ENCODE measurements at places on chromosomes 5 and 9.

- peak; percentile 72 for DNase-seq
Measured at GRCh38 chr5:97182571-97183099, 412 bp downstream of the RIOK2 start.

DNA sequence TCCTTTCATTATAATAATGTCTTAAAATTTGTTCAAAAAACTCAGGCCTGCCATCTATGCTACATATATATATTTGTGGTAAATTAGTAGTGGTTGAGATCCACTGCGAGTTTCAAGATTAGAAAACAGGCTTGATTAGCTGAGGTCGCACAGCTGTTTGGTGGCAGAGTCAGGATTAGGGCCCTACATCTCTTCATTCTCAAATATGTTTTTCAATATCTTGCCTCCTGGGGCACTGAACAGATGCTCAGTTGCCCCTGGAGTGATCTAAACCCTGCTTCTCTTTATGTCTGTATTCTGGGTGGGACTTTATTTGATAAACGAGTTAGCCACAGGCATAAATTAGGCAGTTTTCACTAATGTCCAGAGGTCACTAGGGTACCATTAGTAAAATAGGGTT is 27.8 kb upstream of the CEP120 start:
- no peak for DNase-seq

DNA sequence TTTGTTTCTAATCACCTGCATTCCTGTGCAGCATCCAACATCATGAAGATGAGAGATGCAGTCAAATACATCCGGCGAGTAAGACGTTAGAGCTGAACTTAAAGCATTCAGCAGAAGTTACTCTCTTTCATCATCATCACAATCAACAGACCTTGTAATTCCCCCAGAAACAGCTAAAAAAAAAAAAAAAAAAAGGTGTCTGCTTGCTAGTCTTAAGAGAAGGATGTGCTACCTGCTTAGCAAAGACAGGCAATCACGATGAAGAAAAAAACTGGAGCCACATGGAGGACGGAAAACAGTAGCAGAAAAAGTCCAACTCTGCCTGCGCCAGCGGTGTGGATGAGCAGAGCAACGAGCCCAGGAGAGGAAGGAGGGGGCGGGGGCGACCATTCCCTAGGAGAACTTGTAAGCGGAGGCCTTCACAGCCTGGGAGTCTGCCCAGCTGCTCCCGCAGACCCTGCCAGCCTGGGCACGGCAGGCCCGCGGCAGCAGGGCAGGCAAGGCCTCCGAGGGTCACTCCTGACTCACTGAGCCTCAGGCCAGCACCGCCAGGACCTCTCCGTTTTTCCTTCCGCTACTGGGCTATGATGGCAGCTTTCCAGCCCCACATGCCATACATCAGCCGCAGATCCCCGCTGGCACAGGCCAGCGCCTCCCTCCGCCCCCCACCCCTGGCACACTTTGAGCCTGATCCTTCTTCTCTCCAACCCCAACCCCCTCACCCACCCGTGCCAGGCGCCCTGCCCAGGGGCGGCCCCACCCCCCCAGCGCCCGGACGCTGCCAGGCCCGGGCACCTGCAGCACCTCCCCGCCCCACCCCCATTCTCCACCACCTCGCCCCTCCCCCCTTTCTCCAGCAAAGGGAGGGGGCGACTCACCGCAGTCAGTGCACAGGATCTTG is 1.4 kb downstream of the NRG2 start:
- peak; percentile 80 for DNase-seq

DNA sequence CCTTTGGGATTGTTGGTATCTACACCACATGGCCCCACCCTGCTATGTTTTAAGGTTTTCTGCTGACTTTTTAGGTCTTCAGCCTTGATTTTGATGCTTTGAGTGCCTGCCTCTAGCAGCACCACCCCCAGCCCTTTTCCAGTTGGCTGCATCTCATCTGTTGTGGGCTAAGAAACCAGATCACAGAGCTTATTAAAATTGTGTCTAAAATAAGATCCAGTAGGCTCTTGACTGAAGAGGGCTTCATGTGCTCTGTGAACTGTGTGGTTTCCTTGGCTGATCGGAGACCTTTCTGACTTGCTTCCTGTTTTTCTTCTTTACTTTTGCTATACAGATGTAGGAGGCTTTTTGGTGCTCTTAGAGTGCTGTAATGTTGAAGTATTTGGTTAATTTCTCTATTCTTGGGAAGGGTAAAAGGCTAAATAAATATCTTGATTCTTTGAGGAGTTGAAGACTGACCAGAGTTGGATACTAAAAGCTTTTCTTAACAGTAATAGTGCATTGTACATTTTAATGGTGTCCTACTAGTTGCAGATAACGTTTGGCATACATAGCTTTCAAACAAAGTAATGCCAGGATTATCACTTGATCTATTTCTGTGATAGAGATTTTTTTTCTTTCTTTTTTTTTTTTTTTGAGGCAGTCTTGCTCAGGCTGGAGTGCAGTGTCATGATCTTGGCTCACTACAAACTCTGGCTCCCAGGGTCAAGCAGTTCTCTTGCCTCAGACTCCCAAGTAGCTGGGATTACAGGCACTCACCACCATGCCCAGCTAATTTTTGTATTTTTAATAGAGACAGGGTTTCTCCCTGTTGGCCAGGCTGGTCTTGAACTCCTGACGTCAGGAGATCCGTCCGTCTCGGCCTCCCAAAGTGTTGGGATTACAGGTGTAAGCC is 4.5 kb downstream of the UBE2D2 start:
- DNase-seq = peak; percentile 48

DNA sequence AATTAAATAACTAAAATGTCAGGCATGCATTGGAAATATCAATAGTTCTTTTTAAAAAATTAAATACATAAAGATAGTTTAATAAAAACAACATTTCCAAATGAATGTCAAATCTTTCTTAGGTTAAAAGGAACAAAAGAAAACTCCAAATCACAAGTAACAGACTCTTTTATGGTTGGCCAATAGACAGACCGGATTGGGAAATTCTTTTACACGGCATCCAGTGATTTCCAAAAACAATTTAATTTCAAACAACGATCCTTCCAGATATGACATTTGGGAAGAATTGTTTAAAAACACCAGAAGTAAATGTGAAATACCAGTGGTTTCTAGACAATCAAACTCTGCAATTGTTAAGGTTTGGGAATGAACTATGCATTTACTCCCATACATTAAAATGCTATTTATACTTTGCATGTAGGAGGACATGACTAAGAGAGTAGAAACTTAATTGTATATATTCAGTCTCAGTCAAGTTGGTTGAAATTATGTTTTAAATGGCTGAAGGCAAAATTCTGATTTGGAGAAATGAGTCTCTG is 32.8 kb downstream of the ZNF474 start:
- no peak for DNase-seq

- DNase-seq = peak; percentile 2
Measured at GRCh38 chr5:40871177-40871576, 30.0 kb downstream of the CARD6 start.

DNA sequence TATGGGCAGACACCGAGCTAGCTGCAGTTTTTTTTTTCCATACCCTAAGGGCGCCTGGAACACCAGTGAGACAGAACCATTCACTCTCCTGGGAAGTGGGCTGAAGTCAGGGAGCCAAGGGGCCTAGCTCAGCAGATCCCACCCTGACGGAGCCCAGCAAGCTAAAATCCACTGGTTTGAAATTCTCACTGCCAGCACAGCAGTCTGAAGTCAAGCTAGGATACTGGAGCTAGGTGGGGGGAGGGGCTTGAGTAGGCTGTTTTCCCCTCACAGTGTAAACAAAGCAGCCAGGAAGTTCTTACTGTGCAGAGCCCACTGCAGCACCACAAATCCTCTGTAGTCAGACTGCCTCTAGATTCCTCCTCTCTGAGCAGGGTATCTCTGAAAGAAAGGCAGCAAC is 151.7 kb upstream of the HCN1 start:
- DNase-seq = no peak

GRCh38 chr9:127293767-127294166 is 29.2 kb downstream of the GARNL3 start:
- DNase-seq = no peak

- no peak for DNase-seq
Measured at GRCh38 chr5:90843443-90843842, 284.8 kb downstream of the ADGRV1 start.

DNA sequence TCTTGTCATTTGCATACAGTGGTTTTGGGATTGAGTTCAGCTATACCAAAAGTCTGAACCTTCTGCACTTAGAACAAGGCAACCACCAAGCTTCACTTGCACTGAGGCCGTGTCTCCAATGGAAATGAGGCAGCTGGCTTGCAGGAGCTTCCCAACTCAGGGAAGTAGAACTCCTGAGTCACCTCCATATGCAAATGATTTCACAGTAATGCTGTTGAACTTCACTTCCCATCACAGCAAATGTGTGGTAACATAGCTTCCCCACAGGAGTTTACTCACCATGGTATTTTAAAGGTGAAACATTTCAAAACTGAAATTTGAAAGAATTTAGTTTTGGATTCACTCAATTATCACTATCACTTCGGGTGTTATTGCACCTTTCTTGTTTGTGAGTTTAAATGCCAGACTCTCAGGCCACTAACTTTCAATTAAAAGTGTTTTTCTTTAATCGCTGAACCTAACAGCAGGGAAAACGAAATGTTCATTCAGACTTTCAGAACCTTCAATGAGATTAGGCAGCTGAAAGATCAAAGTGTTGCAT is 9.0 kb downstream of the CD274 start:
- DNase-seq = peak; percentile 46

- no peak for DNase-seq
Measured at GRCh38 chr5:15450473-15450872, 49.5 kb upstream of the FBXL7 start.

DNA sequence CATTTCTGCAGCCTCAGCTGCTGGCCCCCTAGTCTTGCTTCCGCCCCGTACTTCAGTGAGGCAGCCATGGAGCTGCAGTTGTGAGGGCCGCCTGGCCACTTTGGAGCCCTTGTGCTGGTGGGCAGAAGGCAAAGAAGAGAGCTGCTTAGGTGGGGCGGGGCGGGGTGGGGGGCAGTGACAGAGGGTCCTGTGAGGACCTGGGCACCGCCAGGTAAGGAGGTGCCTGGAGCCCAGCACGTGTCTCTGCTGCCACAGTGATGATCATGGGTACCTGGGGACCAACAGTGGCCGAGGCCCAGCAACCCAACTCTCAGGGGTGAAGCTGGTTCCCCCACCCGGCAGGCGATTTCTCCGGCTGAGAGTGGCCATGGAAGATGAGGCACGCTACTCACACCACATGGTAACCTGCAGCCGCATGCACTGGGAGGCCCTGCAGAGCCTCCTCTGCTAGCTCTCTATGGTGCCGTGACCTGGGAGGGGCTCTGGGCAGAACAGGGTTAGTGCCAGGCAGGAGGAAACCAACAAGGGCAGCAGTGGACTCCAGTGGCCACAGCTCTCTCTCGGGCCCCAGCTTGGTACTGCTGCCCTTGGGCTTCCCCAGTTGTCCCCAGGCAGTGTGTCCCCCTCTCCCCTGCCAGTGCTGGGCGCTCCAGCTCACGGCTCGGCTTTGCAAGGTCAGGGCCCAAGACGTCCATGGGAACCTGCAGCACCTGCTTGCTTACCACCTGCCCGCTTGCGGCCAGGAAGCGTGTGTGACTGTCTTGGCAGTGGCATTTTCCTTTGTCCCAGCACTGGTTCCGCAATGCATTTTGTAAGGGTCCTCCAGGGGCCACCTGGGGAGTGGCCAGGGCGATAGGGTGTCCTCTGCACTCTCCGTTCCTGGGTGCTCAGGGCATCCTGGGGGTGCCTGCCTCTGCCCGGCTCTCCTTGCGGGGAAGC is 24.0 kb downstream of the NDUFS6 start:
- DNase-seq = no peak

- no peak for DNase-seq
Measured at GRCh38 chr9:126589349-126589748, 24.4 kb upstream of the LMX1B start.

- peak; percentile 36 for DNase-seq
Measured at GRCh38 chr5:78776637-78777036, 128.1 kb upstream of the LHFPL2 start.

DNA sequence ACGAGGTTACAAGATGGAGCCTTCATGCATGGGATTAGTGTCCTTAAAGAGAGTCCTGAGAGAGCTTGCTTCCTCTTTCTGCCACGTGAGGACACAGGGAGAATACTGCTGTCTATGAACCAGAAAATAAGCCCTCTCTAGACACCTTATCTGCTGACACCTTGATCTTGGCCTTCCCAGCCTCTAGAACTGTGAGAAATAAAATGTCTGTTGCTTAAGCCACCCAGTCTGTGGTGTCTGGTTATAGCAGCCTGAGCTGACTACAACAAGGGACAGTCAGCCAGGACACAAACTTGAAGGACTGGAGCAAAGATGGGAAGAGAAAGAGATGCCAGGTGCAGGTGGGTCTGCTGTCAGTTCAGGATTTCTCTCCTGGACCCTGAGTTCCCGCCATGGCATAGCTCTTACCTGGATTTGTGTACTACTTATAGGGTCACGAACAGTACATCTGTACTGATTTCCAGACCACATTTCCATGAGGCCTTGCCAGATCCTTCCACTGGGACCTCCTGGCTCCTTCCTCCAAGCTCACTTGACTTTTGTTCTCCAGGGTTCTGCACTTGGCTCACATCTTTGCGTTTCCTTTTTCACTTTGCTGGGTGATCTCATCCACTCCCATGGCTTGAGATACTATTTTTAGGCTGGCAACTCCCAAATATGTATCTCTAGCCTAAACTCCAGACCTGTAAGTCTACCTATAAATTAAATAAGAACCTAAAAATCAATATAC is 44.9 kb upstream of the LIFR start:
- DNase-seq = peak; percentile 46

- peak; percentile 39 for DNase-seq
Measured at GRCh38 chr9:77710316-77710715, 62.2 kb upstream of the GNA14 start.

- no peak for DNase-seq
Measured at GRCh38 chr9:112605963-112606699, 111.8 kb downstream of the INIP start.

DNA sequence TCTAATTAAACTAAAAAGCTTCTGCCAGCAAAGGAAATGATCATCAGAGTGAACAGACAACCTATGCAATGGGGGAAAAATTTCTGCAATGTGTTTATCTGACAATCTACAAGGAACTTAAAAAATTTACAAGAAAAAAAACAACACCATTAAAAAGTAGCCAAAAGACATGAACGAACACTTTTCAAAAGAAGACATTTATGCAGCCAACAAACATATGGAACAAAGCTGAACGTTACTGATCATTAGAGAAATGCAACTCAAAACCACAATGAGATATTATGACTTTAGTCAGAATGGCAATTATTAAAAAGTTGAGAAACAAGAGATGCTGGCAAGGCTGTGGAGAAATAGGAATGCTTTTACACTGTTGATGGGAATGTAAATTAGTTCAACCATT is 530.4 kb upstream of the DAB2 start:
- peak; percentile 53 for DNase-seq

DNA sequence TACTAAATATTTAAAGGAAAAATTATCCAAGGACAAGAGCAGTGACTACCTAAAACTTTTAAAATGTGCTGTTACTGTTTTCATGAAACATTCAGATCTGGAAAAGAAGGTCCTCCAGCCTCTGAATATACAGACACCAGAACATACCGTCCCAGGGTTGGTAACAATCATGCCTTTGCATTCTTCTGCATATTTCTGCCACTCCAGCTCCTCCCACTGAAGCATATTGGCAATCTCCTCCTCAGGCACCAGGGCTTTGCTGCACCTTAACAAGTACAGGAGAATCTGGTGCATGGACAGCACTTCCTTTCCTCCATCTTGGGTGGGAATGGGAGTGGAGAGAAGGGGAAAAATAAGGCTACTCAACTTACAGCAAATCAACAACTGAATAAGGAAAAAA is 60.0 kb downstream of the DROSHA start:
- no peak for DNase-seq
